ENCODE measurements at places on chromosomes 6 and 20.

GRCh38 chr6:133407320-133408100, 166.4 kb downstream of the EYA4 start:
- DNase-seq = no peak

- no peak for DNase-seq
Observed at GRCh38 chr6:134002821-134003220, 49.6 kb downstream of the SLC2A12 start.

- peak; percentile 68 for DNase-seq
Observed at GRCh38 chr6:16505711-16506357, 255.4 kb downstream of the ATXN1 start.

DNA sequence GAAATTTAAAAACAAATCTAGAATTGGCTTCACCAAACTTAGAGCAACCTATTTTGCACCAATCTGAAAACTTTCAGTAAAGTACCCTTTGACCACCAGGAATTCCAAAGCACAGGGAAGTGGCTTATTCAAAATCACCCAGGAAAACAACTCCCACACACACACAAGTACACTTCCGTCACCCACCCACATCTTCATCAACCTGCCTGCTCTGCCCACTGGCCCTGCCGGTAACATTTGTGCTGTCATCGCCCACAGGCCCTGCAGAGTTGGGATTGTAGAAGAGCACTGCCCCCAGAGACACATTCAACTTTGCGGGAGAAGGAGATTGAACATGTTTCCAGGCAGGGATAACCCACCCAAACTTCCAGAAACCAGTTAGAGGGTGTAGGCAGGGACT, 19.3 kb upstream of the SCML4 start:
- no peak for DNase-seq

GRCh38 chr6:11604836-11605506, 67.4 kb downstream of the TMEM170B start:
- no peak for DNase-seq

DNA sequence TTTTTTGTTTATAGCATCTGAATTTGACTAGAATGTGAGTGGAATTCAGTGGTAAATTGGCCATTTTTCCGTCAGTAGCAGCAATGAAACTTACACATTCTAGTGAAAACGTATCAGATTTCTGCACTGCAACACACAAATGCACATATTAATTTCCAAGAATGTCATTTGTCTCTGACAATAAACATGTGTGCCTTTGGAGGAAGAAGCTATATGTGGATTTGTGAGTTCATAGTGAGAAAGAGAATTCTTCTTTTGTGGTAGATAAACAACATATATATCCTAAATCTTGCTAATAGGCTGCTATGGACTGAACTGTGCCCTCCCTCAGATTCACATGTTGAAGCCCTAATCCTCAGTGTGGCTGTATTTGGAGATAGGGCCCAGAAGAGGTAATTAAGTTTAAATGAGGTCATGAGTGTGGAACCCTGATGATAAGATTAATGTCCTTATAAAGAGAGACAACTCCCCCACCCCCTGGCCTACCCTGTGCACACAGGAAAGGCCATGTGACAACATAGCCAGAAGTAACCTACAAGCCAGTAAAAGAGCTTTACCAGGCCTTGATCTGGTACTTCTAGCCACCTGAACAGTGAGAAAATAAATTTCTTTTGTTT, 200.2 kb upstream of the EYA4 start:
- DNase-seq = no peak

GRCh38 chr6:89273816-89274215, 41.3 kb downstream of the GABRR2 start:
- no peak for DNase-seq

GRCh38 chr20:44837946-44838345, 27.6 kb upstream of the RIMS4 start:
- DNase-seq = no peak

GRCh38 chr6:142935553-142936517, 9.1 kb downstream of the HIVEP2 start:
- no peak for DNase-seq

- DNase-seq = no peak
Observed at GRCh38 chr20:52905241-52905994, 66.7 kb upstream of the TSHZ2 start.

GRCh38 chr20:64011366-64011779, 24.6 kb upstream of the C20orf204 start:
- DNase-seq = no peak

- no peak for DNase-seq
Observed at GRCh38 chr20:41138475-41139226, 1.3 kb downstream of the PLCG1 start.

- no peak for DNase-seq
Observed at GRCh38 chr20:13353261-13353945, 132.3 kb downstream of the ISM1 start.

- no peak for DNase-seq
Observed at GRCh38 chr6:31797588-31797987, 2.0 kb upstream of the VARS1 start.

GRCh38 chr6:4553387-4553786, 222.8 kb upstream of the CDYL start:
- no peak for DNase-seq

GRCh38 chr6:163668061-163668426, 253.5 kb downstream of the QKI start:
- no peak for DNase-seq

GRCh38 chr6:6566766-6567165, 21.8 kb upstream of the LY86 start:
- no peak for DNase-seq
